K562 (cell line): ENCODE measurements at places on chromosomes 2 and 18. TPM values are rescaled to one million over a fixed set of nuclear protein-coding genes. Genes with fewer than 3 reads are reported as not detected.
A peak's percentile ranks its signal among the peaks of the same experiment; 100 is the strongest.

DNA sequence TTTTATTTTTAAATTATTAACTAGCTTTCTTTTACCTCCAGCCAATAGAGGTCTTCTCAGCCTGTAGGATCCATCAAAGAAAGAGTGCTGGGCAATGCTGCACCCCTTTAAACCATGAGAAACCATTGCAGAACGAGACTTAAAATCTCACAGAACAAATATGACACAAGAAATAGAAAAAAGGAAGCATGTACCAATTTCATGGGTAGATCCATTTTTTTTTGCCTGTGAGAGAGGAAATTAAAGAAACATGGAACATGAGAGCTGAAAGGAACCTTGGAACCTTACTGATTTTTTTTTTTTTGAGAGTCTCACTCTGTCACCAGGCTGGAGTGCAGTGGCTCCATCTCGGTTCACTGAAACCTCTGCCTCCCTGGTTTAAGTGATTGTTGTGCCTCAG is 14.0 kb downstream of the HRH4 start:
- DNase-seq: no peak

TNFAIP6 gene
- not detected in 2 replicates for total RNA-seq

DNA sequence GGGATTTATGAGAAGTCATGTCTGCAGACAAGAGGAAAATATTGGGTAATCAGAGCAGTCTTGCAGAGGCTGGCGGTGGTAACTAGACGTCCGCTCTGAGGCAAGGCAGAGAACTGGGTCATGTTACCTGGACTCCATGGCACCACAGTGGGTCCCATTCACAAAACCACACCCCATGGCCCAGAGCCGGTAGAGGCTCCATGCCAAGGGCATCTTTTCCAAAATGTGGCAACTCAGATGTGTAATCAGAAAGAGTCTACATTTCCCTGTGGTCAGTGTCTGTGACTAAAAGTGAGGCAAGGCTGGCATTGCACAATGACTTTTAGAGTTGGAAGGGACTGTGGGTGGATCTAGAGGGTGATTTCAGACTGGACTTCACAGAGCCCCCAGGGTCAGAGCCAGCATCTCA is 113.1 kb downstream of the MREG start:
- no peak for DNase-seq

DNA sequence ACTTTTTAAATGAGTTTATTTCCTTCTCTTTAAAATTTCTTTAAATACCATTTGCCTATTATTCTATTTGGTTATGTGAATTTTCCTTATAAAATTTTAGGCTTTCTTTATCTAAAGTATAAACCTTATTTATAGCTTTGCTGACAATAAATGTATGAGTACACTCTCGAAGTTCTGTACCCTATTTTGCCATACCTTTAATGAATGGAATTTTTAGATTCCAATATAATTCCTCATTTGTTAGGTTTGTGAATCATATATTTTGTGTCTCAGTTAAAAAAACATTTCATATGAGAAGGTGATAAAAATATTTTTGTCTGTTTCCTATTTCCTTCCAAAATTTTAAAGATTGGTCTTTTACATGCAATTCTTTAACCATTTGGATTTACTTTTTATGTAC is 427.4 kb upstream of the SLC8A1 start:
- no peak for DNase-seq

- peak; percentile 30 for DNase-seq
Measured at GRCh38 chr2:73859721-73860586, 31.2 kb downstream of the STAMBP start.

GRCh38 chr2:29751390-29751789 is 170.0 kb downstream of the ALK start:
- no peak for DNase-seq

TNFRSF11A gene
- total RNA-seq: 0.04 TPM in 2 replicates

DNA sequence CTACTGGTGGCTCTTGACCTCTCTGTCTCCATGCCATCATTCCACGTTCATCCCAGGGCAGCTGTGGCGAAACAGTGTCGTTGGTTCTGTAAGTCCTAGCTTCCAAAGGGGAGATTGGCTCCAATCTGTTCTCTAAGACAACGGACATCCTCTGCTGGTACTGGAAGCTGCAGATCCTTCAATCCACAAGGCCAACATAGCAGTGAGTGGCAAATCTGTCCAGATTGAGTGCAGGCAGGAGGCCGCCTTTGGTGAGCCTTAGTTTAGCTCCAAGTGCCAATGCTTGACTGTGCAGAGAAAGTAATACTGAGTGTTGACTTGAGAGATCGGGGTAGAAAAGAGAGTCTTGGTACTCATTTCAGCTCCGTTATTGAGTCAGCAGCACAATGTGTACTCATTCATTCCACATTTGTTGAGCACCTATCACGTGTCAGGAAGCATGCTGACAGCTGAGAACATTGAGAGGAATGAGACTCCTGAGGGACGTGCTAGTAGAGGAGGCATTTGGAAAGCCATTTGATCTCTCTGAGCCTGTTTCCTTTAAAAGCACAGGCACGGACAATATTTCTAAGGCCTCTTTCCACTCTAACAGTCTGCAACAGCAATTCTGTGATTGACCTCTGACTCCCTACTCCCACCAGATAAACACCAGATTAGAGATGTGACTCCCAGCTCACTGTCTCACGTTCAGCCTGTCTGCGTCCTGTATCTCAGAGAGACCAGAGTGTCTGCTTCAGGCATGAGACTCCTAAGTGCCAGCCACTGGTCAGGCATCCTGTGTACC is 306.0 kb downstream of the CLIP4 start:
- DNase-seq: no peak

REG1A gene
- total RNA-seq: 3.1 and 4.9 TPM in 2 replicates

CCT4 gene
- total RNA-seq: 368 and 369 TPM in 2 replicates

DNA sequence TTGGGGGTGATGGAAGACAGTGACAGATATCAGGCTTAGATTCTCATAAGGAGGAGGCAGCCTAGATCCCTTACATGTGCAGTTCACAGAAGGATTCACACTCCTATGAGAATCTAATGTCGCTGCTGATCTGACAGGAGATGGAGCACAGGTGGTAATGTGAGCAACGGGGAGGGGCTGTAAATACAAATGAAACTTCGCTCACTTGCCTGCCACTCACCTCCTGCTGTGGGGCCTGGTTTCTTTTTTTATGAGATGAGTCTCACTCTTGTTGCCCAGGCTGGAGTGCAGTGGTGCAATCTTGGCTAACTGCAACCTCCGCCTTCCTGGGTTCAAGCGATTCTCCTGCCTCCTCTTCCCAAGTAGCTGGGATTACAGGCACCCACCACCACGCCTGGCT is 258.6 kb downstream of the EN1 start:
- no peak for DNase-seq

DNA sequence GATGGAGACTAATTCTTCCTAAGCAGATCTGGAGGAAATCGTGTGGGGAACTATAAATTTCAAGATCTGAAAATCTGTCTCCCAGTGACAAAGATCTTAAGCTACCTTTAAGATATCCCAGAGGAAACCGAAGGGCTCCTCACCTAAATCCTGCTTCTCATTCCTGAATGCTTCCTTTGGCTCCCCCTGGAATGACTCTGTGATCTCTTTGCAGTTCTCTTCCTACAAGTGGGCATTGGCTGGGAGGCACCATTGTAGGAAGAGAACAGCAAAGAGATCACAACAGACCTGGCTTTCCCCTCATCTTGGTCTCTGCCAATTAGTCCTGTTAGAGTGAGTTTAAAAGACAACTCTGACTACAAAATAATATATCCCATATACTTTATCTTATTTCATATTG is 70.0 kb upstream of the KCNH7 start:
- DNase-seq: no peak
